Stimulated activated CD4-positive, alpha-beta T cell treated with anti-CD3 and anti-CD28 coated beads, Interleukin-12 subunit alpha, Interleukin-12 subunit beta, amount 100 ng/mL, for 48 hours (primary cell): ENCODE measurements at places on chromosomes 11 and 22.
A peak's percentile ranks its signal among the peaks of the same experiment; 100 is the strongest.

DNA sequence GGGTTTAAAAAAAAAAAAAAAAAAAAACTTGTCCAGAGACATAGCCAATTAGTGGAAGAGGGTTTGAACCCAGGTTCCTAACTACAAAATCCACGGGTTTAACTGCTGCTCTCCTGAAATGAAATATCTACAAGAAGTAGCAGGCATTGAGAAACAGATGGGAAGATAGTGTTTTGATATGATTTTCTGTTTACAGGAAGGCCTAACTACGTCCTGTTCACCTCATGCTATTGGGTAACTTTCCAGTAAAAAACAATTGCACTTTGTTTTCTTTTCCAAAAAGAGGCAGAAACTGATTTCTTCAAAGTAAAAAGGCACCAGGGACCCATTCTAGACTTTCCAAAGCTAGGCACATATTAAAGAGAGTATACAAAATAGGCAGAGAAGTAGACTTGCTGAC is 5.9 kb upstream of the C11orf91 start:
- DNase-seq = no peak

DNA sequence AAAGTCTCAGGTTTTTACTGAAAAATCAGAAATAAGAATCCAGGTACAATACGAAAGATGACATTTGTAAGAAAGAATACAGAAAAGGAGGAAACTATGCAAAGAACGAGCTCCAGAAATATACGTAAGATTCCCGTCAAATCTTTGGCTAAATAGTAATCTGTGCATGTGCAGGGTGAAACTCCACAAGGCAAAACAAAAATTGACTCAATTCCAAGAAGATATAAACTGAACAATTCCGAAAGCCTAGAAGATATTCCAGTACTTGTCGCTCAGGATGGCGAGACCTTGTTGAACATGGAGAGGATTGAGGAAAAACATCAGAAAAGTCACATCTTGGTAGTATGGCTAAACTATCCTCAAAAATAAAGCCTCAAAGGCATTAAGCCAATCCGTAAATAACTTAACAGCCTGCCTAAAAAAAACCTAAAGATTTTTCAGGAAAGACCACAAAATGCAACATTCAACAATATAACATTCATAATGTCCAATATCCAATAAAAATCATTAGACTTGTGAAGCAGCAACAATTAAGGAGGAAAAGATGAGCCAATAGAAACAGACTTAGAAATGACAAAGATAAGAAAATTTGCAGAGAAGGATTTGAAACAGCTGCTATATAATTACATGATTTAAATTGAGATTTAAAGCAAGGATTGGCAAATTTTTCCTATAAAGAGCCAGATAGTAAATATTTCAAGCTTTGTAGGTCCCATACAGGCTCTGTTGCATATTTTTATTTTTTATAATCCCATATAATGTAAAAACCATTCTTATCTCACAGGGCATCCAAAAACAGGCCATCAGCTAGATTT is 166.4 kb upstream of the UBASH3B start:
- DNase-seq = no peak

- DNase-seq = no peak
Measured at GRCh38 chr11:62264004-62264403, 6.0 kb upstream of the SCGB2A2 start.

- DNase-seq = no peak
Measured at GRCh38 chr11:9341638-9342178, 27.3 kb upstream of the TMEM41B start.

DNA sequence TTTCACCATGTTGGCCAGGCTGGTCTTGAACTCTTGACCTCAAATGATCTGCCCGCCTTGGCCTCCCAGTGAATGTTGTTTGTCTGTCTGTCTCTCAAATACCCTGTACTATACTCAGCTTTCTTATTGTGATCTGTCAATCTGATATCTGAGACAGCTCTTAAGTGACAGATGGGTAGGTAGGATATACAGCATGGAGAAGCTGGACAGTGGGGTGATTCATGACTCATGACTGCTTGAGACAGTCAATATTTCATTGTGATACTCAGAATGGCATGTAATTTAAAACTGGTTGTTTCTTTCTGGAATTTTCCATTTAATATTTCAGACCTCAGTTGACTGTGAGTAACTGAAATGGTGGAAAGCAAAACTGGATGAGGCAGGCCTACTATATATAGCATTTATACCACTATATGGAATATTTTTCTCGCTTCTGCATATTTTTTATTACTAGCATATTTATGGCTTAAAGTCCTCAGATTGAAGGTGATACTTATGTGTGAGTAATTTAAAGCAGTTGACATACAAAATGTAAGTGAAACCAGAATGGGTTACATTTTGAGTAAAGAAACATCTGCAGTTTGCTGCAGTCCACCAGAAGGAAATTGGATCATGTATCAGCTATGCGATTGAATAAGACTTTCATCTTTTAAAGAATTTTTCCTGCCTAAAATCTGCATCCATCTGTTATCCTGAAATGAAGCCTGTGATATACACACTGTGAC is 22.3 kb downstream of the ARHGAP42 start:
- DNase-seq = no peak

DNA sequence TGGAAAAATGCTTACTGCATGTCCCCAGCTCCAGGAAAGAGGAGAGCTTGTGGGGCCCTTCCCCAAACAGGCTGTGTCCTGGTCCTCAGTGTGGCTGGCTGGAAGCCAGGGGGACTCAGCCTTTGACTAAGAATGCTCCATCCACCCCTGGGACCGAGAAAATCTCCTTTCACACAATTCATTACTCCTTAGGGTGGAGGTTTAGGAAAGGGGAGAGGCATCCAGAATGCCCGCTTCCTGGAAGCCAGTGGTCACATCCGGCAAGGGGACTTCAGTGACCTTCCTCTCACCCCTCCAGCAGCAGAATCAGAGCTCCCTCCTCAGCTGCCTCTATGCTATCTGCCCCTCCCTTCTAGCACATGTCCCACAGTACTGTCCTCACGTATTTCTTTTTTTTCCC is 21.9 kb downstream of the ATG16L2 start:
- DNase-seq = no peak

GRCh38 chr11:24755260-24755839 is 258.5 kb downstream of the LUZP2 start:
- DNase-seq = no peak

DNA sequence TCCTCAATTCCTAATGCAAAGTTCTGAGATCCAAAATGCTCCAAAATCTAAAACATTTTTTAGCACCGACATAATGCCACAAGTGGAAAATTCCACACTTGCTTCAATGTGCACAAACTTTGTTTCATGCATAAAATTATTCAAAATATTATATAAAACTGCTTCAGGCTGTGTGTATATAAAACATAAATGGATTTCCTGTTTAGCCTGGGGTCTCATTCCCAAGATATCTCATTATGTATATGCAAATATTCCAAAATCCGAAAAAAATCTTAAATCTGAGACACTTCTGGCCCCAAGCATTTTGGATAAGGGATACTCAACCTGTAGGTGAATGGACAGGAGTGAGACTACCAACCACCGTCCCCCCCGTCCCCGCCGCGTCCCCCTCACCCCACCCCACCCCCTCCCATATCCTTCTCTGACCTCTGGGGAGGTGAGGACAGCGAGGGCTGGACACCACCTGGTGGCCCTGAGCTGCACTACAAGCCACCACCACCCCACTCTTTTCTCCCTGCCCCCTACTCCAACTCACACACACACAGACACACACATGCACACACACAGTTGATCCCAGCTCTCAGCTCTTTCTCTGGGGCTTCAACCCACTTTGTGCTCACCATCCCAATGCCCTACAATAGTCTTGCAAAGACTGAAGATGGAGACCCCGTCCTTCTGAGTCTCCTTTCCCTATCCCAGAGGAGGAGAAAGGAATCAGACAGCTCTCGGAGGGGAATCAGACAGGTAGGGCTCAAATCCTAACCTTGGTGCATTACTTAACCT is 101.0 kb downstream of the PDE2A start:
- no peak for DNase-seq

DNA sequence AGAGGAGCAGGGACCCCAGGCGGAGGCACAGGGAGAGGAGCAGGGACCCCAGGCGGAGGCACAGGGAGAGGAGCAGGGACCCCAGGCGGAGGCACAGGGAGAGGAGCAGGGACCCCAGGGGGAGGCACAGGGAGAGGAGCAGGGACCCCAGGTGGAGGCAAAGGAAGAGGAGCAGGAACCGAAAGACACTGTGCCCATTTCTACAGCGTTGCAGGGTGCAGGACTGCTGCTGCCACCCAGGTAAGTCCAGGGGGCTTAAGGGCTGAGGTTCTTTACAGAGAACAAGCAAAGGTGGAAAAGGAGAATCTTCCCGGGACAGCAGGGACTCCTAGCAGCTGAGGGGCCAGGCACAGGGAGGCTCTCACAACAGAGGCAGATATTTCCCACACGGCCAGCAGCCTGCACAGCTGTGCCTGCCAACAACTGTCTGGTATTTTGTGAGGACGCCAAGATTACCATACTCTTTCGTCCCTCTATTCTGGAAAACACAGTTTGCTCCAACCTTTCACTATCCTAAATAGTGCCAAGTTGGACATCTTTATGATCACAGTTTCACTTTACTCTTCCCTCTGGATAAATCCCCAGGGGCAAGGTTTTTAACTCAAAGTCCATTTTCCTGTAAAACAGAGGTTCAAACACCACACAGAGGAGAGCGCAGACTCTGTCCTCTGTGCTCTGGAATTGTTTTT is 39.4 kb downstream of the SHANK2 start:
- DNase-seq = no peak

DNA sequence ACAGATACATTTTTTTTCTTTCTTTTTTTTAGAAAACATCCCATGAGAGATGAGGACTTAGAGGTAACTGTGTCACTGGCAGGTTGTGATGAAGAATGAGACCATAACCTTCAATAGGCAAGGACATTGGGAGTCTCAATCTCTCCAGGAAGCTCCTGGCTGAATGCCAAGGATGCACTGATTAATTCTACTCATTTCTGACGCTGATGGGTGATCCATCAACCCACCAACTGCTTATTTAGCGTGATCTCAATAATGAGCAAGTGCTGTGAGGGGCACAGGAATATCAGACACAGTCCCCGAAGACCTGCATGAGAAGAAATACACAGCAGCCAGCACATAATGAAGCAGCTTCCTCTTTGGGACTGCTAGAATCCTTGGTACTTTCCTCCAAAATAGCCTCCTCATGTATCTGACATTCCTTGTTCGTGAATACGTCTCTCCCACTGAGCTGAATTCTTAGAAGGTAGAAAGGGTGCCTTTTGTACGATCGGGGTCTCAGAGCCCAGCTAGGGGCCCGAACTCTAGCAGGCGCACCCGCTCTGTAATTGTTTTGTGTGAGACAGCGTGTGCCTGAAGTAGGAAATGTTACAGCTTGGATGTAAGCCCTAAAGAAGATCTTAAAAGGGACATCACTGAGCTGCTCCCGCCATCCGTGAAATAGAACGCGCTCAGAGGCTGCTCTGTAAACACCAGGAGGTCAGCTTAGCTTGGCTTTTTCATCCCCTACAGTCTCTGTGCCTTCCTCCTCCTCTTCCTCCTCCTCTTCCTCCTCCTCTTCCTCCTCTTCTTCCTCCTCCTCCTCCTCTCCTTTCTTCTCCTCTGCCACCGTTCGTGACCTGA is 7.2 kb downstream of the CLMP start:
- no peak for DNase-seq

- no peak for DNase-seq
Measured at GRCh38 chr11:100003985-100004384, 683.1 kb upstream of the ARHGAP42 start.

DNA sequence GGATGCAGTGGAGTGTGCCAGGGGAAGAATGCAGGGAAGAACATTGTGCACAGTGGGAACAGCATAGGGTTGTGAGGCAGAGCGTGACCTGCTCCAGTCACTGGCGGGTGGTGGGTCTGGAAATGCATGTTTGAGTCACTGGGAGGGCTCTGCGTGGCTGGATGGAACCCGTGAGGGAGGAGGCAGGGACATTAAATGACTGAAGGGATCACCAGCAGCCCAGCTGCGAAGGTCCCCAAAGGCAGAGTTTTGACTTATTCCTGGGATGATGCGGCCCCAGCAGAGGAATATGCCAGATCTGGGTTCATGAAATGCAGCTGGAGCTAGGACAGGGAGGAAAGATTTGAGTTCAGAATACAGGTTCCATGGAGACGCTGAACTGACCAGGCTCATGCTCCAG is 104.0 kb upstream of the FGF3 start:
- no peak for DNase-seq

GRCh38 chr11:128412847-128413791 is 174.2 kb downstream of the ETS1 start:
- no peak for DNase-seq

GRCh38 chr11:28169816-28170215 is 61.6 kb downstream of the METTL15 start:
- no peak for DNase-seq

- DNase-seq = no peak
Measured at GRCh38 chr22:25053153-25053805, 100.8 kb downstream of the KIAA1671 start.

DNA sequence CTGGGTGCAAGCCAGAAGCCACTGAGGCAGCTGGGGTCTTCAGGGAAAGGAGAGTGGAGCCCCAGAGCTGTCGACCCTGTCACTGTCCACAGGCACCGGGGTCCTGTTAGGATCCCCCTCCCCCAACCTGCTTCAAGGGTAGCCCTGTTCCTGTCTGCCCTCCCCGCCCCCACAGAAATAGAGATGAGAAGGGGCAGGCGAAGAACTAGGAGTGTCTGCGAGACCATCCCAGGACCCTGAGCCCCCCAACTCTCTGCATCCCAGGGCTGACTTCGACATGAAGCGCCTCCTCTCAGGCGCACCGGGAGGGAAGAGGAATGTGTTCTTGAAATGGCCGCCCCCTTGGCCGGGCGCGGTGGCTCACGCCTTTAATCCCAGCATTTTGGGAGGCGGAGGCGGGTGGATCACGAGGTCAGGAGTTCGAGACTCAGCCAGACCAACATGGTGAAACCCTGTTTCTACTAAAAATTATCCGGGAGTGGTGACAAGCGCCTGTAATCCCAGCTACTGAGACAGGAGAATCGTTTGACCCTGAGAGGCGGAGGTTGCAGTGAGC is 607 bp upstream of the ZNF70 start:
- DNase-seq = no peak

GRCh38 chr22:50507421-50507990 is at the start of gene LMF2:
TSS of gene LMF2 (minus strand) at chr22:50507702. CDS start at chr22:50507675, 27 bp downstream.
- peak; percentile 92 for DNase-seq

GRCh38 chr11:14819596-14819995 is 72.4 kb downstream of the CYP2R1 start:
- DNase-seq = no peak
